ENCODE measurements at places on chromosomes 6 and 20.

- DNase-seq = no peak
Measured at GRCh38 chr6:40586369-40587201, 579 bp downstream of the LRFN2 start.

- no peak for DNase-seq
Measured at GRCh38 chr20:24745617-24746350, 203.3 kb upstream of the CST7 start.

DNA sequence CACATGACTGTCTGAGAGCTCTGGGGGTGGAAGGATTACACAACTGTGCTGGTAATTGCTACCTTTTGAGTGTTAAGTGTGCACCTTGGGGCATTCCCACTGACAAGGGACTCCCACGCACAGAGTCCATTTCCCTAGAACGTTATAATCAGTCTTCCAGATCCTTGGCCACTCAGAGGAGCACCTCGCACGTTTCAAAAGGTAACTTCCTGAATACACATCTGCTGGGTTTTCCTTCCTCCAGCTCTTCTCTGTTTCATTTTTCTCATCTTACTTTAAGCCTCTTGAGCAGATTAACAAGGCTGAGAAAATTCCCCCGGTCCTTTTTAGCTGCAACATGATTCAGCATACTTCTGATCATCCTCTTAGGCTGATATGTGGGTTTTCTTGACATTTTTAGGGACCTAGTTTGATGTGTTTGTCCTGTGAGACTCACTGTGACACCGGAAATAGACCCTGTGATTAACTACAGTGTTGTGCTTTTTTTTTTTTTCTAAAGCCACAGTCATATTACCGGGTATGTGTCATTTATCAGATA, 98.4 kb upstream of the DUSP22 start:
- DNase-seq = peak; percentile 54

DNA sequence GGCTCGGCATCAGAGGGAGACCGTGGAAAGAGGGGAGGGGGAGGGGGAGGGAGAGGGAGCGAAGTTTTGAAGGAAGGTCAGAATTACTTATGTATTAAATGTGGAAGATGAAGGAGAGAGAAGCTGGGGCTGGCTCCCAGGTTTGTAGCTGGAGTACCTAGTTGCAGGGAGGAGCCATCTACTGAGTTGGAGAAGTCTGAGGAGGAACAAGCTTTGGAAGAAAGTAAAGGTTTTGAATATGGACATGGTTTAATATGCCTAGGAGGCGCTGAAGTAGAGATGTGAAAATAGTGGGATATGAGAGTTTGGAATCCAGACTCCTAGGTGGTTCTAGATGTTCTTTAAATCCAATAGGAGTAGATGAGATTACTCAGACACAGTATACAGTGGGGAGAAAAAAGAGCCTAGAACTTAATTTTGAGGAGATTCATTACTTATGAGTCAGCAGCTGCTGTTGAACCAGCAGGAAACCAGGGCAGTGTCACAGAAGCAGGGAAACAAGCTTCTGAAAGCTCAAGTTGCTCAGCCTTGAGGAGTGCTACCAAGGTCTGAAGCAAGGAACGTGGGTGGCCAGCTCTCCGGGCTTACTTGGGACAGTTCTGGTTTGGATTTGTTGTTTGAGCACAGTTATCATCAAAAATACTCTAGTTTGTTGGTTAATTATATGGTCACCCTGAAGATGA, 149.3 kb downstream of the UTRN start:
- peak; percentile 15 for DNase-seq

DNA sequence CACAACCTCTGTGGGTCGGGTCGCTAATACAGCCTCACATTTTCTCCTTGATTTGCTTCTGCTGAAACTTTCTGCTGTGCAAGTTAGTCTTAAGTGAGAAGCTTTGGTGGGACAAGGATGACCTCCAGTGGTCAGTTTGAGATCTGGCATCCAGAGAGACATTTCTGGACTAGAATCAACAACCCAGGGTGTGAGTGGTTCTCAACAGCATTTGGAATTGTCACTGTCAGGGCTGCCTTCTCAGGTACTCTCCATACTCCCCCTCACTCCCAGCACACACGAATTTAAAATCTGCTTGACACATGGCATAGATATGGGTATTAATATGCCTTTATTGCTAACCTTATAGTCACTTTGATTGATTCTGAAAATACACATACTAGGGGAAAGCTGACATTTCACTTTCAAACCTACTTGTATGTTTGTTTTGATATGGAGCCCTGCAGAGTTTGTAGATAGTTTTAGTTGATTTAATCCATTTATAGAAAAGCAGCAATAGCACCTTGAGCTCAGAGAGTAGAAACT, 13.2 kb downstream of the OTOR start:
- DNase-seq = peak; percentile 51

DNA sequence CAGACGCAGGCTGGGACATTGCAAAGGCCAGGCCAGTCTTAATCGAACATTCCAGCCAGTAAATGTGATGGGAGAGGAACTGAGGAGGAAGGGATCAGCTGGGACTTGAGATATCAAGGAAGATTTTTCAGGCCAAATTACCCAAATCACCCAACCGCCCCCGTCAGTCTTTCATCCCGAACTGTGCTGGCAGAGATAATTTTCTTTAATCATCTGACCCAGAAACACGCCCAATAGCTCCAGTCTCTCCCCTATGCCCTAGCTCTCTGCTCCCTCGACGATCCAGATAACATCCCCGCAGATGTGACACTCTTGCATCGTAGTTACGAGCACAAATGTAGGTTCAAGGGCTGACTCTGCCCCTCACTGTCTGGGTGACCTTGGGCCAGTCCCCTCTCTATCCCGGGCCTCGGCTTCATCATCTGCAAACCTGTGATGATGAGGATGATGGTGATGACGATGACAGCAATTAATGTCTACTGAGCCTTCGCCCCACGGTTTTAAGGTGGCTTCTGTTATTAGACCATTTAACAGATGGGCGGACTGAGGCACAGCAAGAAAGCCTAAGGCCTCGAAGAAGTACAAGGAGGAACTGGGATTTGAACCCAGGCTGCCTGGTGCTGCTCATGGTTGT, 118.6 kb downstream of the PREX1 start:
- no peak for DNase-seq

- no peak for DNase-seq
Measured at GRCh38 chr6:20109526-20109925, 102.7 kb downstream of the MBOAT1 start.

DNA sequence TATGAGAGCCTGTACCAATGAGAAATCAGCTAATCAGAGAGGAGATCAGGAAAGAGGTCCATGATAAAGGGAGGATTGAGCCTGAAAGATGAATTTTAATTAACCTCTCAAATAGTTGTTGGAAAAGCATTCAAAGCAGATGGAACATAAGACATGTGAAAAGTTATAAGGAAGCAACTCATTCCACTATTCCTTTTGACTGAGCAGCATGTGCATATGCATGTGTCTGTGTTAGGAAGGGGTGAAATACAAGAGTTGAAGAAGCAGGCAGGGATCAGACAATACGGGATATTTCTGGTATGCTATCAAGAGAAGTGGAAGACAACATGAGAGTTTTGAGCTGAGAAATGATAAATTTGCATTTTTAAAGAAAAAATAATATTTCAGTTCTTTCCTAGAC, 624.8 kb upstream of the PTCHD4 start:
- no peak for DNase-seq

- DNase-seq = no peak
Measured at GRCh38 chr20:44030394-44030793, 115.7 kb downstream of the TOX2 start.

GRCh38 chr20:62122654-62123449, 577 bp downstream of the LSM14B start:
- peak; percentile 39 for DNase-seq

- no peak for DNase-seq
Measured at GRCh38 chr6:20058912-20059311, 153.4 kb downstream of the MBOAT1 start.

DNA sequence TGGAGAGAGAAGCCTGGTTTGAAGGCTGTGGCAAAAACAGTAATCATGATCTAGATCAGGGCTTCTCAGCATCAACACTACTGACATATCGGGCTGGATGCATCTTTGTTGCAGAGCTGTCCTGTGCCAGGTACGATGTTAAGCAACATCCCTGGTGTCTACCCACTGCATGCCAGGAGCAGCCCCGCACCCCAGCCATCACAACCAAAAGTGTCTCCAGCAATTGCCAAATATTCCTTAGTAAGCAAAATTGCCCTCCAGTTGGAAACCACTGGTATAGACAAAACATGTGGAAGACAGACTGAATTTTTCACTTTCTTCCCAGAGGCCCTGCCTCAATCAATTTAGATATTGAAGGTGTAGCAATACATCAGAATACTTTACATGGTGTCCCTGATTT, 147.6 kb upstream of the NRN1 start:
- DNase-seq = no peak

GRCh38 chr6:102670735-102671134, 1277.2 kb downstream of the GRIK2 start:
- DNase-seq = no peak

DNA sequence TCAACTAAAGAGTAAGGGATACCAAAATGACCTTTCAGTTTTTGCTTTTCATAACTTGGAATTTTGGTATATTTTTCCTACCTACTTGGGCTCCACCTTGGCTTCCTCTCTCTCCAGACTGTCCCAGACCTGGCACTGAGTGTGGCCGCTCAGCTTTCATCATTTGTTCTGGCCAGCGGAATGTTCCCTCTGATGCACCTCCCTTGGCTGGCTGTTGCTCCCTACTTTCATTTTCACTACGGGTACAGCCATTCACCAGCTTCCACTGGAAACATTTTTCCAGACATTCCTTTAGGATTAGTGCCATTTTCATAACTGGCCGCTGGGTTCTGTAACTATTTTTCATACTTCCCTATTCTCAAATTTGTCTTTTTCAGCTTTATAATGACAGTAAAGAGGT, 487.4 kb downstream of the TENT5A start:
- DNase-seq = no peak

Measured in CD4-positive, CD25-positive, alpha-beta regulatory T cell (primary cell).